ENCODE measurements at places on chromosomes 13 and 19.

DNA sequence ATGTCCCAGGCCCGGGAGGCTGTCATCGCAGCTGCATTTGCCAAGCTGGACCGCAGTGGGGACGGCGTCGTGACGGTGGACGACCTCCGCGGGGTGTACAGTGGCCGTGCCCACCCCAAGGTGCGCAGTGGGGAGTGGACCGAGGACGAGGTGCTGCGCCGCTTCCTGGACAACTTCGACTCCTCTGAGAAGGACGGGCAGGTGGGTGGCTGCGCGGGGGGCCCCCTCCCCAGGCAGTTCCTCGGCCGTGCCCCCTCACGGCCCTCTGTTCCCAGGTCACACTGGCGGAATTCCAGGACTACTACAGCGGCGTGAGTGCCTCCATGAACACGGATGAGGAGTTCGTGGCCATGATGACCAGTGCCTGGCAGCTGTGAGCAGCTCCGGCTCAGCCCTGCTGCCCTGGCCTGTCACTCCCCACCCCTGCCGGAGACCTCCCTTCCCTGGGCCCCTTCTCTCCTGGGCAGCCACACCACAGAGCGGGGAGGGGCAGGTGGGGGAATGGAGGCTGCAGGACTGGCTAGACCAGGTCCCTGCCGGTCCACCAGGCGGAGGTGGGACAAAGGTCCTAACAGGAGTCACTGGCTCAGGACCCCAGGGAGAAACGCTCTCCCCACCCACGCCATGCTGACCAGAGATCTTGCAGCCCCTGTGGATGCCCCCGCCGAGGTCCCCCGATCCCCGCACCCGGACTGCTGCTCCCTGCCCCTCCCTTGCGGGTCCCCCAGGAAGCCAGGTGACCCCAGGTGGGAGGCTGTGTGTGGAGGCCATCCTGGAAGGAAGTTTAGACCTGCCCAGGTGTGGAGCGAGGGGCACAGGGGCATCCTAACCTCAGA, 1.1 kb downstream of the CAPS start:
- no peak for DNase-seq

GRCh38 chr13:112754281-112755025, 64.6 kb downstream of the ATP11A start:
- DNase-seq = no peak

- DNase-seq = no peak
Measured at GRCh38 chr13:88622362-88622973, 951.3 kb downstream of the SLITRK5 start.

DNA sequence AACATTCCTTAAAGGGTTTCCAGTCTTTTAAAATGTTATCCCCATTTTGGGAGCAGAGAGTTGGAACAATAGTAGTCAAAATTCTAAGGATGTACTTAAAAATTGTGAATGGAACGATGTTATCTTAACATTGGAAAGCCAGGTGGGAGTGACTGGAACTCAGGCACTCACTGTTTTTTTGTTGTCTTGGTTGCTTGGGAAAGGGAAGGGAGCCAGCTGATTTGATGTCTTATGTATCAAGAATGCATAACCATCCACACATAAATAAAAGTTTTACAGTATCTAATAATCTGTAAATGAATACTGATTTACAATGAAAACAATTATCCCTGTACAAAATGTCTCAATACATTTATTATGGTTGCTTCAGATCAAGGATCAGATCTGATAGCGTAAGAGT, 88.7 kb downstream of the SLC10A2 start:
- DNase-seq = no peak

DNA sequence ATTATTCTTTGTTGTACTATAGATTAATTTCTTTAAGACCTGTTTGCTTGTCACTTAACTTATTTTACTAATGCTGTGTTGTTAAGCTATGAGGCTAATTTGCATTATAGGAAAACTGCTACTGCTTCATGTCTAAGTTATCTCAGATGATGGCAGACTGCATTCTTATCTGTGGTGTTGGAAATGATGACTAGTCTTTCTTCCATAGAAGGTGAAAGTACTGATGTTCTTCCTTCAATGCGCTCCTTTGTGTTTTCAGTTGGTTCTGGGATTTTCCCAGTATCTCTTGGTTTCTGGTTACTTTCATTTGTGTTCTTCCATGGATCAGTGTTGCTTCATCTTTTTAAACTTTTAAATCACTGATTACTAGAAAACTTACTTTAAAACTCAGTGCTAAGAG, 46.9 kb downstream of the TPP2 start:
- no peak for DNase-seq

DNA sequence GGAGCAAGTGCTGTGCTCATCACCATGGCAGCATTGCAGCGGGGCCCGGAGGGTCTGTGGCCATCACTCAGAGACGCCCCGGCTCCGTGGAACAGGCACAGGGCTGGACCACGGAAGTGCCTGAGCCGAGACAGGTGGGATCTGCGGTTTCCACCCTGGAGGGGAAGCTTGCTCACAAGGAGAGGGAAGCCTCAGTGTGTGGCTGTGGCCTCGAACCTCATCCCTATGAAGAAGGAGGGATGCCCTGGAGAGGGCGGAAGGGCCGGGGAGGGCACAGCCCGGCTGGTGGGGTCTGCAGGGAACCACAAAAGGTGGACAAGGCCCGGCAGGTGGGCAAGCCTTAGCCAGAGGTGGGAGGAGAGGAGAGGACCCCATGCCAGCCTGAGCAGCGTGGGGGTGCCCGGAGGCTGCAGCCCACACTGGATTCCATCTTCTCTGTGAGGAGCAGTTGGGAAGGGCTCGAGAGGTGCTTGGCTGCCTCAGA, 30.4 kb upstream of the TMEM255B start:
- no peak for DNase-seq

- DNase-seq = no peak
Measured at GRCh38 chr13:99985886-99986527, 4.4 kb downstream of the ZIC2 start.

Measured in AG10803 (cell line).